ENCODE measurements at places on chromosomes 16 and 17.

- no peak for DNase-seq
These were observed 211.2 kb downstream of the RBFOX3 start for GRCh38 chr17:79399610-79400144.

DNA sequence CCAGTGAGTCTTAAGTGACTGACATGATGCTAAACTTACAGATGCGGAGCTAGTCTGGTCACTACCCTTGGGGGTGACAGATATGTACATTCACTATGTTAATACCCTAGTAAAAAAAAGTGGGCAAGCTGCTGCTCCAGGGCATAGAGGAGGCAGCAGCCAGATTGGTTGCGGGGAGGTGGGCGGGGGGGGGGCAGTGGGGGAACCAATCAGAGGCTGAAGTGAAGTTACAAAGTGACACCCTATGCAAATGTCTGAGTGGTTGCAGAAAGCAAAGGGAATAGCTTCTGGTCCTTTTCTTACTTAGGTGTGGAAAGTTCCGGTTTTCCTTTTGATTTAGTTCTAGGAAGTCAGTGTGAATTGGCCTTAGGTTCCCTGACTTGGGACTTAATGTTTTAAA lies 12.1 kb downstream of the NDEL1 start:
- DNase-seq = no peak

GRCh38 chr17:56505154-56505756 lies 88.2 kb upstream of the NOG start:
- DNase-seq = no peak

- no peak for DNase-seq
These were observed 8.8 kb upstream of the DNASE1 start for GRCh38 chr16:3645504-3646347.

DNA sequence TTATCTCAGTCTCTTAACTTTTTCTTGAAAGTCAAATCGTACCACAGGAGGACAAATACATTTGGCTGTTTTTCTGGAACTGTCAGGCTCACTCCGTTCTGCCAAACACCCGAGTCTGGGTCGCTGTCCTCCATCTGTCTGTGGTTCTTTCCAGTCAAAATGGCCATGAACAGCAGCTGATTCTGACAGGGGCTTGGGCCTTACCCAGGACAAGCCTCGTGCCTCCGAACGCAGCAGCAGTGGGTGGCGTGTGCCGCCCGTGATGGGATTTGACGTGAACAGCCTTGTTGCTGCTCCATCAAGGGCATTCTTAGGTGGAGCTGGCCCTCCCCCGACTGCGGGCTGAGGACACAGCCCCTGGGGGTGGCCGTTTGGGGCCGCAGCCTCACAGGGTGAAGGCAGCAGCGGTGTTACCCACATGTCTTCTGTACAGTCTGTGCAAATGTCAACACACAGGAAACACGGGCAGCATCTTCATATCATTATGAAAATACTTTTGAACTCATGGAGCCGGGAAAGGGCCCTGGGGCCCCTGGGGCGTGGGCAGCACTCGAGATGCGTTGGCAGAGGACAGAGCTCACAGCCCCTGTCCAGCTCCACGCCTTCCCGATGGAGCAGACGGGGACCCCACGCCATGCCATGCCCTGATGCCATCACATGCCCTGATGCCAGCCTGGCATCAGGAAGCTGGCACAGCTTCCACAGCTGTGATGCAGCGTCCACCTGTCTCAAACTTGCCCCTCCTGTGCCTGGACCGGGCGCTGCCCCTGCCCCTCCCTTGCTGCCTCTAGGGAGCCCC lies 8.6 kb upstream of the ACSF3 start:
- no peak for DNase-seq

DNA sequence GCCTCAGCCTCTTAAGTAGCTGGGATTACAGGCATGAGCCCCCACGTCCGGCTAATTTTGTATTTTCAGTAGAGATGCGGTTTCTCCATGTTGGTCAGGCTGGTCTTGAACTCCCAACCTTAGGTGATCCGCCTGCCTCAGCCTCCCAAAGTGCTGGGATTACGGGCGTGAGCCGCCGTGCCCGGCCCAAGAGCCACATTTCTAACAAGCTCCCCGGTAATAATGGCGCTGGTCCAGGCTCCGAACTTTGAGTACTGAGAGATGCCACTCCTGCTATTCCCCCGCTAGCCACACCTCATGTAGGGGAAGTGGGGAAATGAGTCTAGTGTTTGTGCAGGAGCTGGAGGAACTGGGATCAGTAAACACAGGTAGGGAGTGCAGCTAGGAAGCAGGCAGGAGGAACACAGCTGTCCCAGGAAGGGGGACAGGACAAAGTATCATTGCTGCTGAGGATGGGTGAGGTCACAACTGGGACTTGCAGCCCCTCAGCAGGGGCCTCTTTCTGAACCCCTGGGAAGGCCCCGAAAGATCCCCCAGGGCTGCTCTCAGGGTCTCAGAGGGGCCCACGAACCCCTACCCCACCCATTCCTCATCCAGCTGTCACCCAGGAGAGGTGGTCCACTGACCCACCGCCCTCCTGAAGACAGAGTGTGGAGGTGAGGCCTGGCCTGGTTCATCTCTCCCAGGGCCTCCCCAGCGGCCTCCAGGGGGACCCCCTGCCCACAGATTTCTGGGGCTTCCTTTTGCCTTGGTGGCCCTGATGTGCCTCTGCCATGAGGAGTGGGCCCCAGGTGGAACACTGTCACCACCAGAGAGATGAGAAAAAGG lies 3.7 kb upstream of the KREMEN2 start:
- no peak for DNase-seq

Measured in RCC 7860 (cell line).